ENCODE measurements at places on chromosomes 13 and 19. TPM values are rescaled to one million over a fixed set of nuclear protein-coding genes. Genes with fewer than 3 reads are reported as not detected.

DNA sequence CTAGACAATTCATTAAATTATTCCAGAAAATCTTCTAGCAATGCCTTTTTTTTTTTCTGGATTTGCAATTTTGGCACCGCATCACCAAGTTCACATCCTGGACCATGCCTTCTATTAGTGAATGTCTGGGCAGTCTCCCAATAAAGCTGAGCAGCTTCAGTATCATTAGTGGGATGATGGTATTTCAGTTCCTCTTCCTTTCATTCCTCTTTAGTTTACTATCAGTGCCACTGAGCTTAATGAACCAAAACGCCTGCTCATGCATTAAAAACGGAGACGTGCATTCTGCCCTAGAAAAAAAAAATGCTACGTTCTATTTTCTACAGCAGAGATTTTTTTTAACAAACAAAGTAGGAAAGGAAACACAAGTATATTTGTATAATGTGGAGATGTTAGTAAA lies 343.0 kb downstream of the PCDH9 start:
- peaks cover 12% of the 10 kb centered on the region for H3K4me1 ChIP-seq
- H3K27me3 ChIP-seq: no peaks in the 10 kb centered on the region
- no peak overlapping the region for H3K27ac ChIP-seq
- no peak overlapping the region for H3K4me3 ChIP-seq
- no peaks in the 10 kb centered on the region for H3K36me3 ChIP-seq

- peaks cover 2% of the 10 kb centered on the region for H3K27me3 ChIP-seq
- H3K4me1 ChIP-seq: peaks cover 23% of the 10 kb centered on the region
- peaks cover 27% of the 10 kb centered on the region for H3K36me3 ChIP-seq
- peak overlapping the region; percentile 95 for H3K27ac ChIP-seq
- peak overlapping the region; percentile 96 for H3K4me3 ChIP-seq
Observed at GRCh38 chr19:49488046-49488862, 846 bp downstream of the RPL13A start.

DNA sequence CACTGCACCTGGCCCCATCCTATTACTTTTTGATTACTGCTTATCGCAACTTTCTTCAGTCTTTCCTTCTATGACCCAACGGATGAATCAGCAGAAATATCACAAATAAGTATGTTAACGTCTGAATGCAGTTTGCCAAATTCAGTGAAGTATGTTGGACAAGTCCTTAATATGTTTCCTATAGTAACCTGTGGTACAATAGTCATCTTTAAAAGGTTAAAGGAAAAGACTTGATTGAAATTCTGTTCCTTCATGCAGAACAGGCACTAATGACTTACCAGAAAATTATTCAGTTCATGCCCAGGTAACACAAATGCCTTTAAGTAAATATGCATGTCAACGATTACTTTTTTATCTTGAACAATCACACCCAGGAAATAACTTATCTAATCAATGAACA lies 242.6 kb downstream of the KCTD12 start:
- no peaks in the 10 kb centered on the region for H3K36me3 ChIP-seq
- peaks cover 3% of the 10 kb centered on the region for H3K27me3 ChIP-seq
- H3K27ac ChIP-seq: no peak overlapping the region
- DNase-seq: no peak

DNA sequence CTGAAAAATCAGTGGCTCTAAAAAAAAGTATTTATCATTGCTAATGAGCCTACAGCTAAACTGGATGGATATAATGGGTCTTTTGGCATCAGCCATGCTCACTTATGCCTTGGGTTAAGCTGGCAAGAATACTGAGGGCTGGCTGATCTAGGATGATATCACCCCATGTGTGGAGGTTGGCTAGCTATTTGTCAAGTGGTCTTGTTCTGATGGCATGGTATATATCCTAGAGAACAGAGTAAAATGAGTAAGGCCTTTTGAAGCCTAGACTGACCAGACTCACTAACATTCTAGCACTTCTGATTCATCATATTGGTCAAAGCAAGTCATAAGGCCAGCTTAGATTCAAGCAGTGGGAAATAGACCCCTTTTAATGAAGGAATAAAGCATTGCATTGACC lies 383.0 kb downstream of the SLITRK1 start:
- H3K27ac ChIP-seq: no peak overlapping the region
- H3K4me3 ChIP-seq: no peak overlapping the region
- H3K4me1 ChIP-seq: no peaks in the 10 kb centered on the region
- no peaks in the 10 kb centered on the region for H3K27me3 ChIP-seq
- no peaks in the 10 kb centered on the region for H3K36me3 ChIP-seq

DNA sequence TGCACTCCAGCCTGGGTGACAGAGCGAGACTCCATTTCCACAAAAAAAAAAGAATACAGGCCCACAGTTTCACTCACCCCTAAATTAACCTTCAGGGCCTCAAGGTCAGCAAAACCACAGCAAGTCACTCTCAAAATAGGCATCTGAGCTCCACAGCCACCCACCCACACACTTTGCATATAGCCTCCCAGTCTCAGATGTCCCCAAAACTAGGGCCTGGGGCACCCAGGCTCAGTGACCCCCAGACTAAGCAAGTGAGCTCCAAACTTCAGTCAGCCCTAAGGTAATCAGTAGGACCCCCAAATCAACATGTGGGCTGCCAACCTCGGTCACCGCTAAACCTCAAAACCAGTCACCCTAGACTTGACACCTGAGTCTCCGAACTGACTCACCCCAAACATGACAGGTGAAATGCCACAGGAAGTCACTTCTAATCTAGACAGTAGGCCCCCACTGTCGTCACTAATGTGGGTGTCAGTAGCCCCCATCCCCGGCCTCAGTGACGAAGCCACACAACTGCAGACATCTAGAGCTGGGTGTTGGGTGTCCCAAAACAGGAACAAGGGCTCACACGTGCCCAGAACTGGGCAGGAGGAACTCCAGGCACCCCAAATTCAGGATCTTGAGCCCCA lies 13.9 kb downstream of the RABAC1 start:
- peaks cover 21% of the 10 kb centered on the region for H3K27me3 ChIP-seq
- peaks cover 3% of the 10 kb centered on the region for H3K36me3 ChIP-seq
- no peak overlapping the region for H3K4me3 ChIP-seq
- H3K4me1 ChIP-seq: peaks cover 2% of the 10 kb centered on the region
- no peak for DNase-seq

DNA sequence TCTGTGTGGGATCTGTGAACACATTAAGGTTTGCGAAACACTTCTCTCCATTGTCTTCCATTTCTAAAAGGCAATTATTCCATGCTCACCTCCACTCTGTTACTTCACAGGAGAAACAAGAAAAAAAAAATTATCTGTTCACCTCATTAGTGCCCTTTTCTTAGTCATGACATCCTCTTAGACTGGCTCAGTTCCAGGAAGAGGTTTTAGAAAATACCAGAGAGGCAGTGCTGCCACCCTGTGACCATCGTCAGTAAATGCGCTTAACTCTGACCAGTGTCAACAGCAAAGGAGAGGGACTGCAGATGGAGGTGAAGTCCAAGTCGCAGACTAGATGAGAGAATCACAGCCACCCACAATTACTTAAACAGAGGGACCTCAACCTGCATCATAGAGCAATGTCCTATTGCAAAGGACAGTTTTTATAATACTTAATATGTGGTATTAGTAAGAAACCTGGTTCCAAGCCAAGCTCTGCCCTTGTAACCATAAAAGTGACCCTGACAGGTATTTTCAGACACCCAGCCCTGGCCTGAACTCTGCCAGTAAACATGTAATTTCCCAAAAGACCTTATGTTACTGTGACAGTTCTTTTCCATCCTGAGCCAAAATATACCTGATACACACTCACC lies 19.4 kb downstream of the CEACAM21 start:
- no peaks in the 10 kb centered on the region for H3K27me3 ChIP-seq
- H3K4me3 ChIP-seq: no peak overlapping the region
- H3K4me1 ChIP-seq: no peaks in the 10 kb centered on the region
- DNase-seq: peak; percentile 34

DNA sequence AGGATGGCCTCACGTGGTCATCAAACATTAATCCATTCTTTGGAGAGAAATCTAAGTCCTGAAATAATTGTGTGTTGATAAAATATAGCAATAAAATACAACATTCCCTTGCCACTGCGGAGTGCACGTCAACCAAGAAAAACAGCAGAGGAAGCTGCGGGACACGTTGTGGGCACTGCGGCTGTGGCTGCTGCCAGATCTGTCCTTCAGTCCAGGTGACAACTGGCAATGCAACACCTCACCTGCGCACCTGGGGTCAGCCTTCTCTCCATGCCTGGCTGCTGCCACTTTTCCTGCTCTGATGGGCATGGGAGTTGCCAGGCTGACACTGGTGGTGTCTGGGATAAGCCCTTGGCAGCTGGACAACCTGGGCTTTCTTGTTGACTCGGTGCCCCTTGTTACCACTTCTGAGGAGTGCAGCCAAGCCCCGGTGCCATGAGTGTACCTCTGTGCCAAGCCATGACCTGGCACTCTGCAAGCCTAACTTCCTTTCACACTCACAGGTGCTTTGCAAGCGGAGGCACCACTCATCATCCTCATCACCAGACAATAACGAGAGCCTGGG lies 251.6 kb upstream of the TSHZ3 start:
- no peaks in the 10 kb centered on the region for H3K27me3 ChIP-seq
- DNase-seq: no peak
- no peaks in the 10 kb centered on the region for H3K36me3 ChIP-seq
- peaks cover 25% of the 10 kb centered on the region for H3K4me1 ChIP-seq

DNA sequence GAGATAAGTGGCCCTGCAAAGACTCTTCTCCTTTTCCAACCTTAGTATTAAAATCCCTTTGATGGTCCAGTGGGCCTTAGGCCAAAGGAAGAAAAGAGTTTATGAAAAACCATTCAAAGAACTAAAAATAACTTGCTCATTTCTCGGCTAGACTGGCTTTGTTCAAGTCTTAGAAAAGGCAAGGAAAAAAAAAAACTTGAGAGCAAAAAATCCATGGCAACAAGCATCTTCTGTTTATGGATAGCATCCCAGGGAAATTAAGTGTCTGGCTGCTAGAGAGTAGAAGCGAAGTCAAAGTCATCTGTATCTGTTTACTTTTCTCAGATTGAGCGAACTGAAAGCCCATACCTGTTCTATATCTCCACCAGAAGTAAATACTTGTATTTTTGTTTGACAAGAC lies 129.6 kb downstream of the KCTD15 start:
- H3K27ac ChIP-seq: no peak overlapping the region
- H3K4me3 ChIP-seq: no peak overlapping the region
- H3K27me3 ChIP-seq: peaks cover 25% of the 10 kb centered on the region

DNA sequence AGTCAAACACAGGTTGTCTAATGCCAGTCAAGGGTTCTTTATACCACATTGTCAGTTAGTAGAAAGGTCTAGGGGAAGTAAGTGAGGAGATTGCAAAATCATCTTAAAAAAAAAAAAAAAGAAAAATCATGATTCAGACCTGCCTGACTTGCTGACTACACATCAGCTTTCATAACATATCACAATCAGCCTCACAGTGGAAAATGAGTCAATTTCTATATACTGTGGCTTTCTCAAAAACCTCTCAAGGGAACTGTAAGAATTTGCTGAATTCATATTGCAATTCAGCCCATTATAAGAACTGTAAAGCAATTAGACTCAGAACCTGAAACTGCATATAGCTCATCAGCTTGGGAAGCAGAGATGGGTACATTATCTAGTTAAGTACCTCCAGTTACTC lies 75.3 kb upstream of the GPC6 start:
- DNase-seq: no peak
- H3K27ac ChIP-seq: no peak overlapping the region
- H3K4me3 ChIP-seq: no peak overlapping the region
- no peaks in the 10 kb centered on the region for H3K27me3 ChIP-seq

GRCh38 chr13:29266756-29267733 lies 328.4 kb downstream of the SLC7A1 start:
- peaks cover 5% of the 10 kb centered on the region for H3K36me3 ChIP-seq
- peaks cover 4% of the 10 kb centered on the region for H3K4me1 ChIP-seq
- DNase-seq: no peak

PTH2 gene
- not detected for total RNA-seq

PGLYRP2 gene
- total RNA-seq: not detected

CYP2A7 gene
- not detected for total RNA-seq

CBY2 gene
- total RNA-seq: not detected

IGFL2 gene
- total RNA-seq: 3.7 TPM

DMKN gene
- total RNA-seq: 161 TPM

CEACAM21 gene
- not detected for total RNA-seq

Data from mesothelial cell of epicardium (in vitro differentiated cells).